Fibroblast of skin of left biceps (primary cell): ENCODE measurements at places on chromosomes 12 and 14.

DNA sequence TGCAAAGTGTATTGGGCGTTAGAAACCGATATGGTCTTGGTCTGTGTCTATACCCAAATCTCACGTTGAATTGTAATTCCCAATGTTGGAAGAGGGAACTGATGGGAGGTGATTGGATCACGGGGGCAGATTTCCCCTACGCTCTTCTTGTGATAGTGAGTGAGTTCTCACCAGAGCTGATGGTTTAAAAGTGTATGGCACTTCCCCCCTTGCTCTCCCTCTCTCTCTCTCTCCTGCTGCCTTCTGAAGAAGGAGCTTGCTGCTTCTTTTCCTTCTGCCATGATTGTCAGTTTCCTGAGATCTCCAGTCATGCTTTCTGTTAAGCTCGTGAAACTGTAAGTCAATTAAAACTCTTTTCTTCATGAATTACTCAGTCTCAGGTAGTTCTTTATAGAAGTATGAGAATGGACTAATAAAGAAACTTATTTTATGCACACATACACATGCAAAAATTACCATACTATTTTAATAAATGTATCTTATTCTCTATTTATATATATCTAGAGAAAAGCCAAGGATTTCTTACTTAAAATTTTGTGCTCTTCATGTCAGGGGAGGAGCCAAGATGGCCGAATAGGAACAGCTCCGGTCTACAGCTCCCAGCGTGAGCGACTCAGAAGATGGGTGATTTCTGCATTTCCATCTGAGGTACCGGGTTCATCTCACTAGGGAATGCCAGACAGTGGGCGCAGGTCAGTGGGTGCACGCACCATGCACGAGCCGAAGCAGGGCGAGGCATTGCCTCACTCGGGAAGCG is 1891.0 kb upstream of the FLRT2 start:
- DNase-seq = no peak

GRCh38 chr12:76020731-76021672 is 10.6 kb downstream of the PHLDA1 start:
- DNase-seq = peak; percentile 83

GRCh38 chr12:106170285-106170684 is 31.5 kb upstream of the NUAK1 start:
- DNase-seq = peak; percentile 56

GRCh38 chr12:128266086-128266485 is 884 bp upstream of the TMEM132C start:
- DNase-seq = no peak

DNA sequence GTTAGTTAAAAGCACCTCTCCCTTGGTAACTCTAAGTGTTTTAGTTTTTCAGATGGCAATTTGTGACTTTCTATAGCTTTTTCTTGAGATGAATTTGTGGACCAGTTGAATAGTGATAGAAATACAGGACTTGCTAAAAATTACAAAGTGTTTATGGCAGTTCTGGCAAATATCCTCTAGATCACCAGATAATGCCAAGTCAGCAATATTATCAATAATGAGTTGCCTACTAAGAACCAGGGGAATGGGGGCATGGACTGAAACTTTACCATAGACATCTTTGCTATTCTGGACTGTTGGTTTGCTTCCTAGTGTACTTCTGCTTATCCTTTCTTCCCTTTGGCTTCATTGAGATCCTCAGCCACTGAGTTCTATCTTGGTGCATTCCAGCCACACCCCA is 584.2 kb downstream of the DIO2 start:
- no peak for DNase-seq

DNA sequence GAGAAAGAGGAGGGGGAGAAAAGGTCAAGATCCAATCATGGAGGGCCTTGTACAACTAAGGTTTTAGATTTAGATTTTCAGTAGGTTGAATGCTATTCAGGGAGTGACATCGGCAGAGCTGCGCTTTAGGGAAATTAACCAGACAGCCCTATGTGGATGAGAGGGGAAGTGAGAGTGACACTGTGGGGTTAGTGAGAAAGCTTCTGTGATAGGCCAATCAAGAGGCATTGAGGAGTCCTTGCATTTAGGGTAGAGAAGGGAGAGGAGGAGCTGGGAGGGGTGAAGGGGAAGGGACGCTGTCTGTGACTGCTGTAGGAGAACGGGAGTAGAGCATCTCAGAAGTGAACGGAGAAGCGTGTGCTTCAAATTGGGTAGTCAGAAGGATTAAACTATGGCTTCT is 3.4 kb downstream of the HSD17B6 start:
- no peak for DNase-seq

DNA sequence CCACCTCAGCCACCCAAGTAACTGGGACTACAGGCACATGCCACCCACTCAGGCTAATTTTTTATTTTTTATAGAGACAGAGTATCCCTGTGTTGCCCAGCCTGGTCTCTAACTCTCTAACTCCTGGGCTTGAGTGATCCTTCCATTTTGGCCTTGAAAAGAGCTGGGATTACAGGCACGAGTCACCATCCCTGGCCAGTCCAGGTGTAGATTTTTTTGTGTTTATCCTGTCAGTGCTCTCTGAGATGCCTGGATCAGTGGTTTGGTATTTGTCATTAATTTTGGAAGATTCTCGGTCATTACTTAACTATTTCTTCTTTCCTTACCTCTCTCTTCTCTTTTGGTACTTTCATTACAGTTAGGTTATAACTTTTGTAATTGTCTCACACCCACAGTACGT is 5.3 kb upstream of the HIF1A start:
- DNase-seq = no peak

GRCh38 chr14:68670359-68670715 is 122.5 kb downstream of the ZFP36L1 start:
- no peak for DNase-seq

GRCh38 chr14:75059642-75060041 is 4.2 kb downstream of the ACYP1 start:
- no peak for DNase-seq

DNA sequence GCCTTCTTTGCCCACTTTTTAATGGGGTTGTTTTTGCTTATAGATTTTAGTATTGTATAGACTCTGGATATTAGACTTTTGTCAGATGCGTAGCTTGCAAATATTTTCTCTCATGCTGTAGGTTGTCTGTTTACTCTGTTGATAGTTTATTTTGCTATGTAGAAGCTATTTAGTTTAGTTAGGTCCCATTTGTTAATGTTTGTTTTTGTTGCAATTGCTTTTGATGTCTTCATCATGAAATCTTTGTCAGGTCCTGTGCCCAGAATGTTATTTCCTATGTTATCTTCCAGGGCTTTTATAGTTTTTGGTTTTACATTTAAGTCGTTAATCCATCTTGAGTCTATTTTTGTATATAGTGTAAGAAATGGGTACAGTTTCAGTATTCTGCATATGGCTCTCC is 30.0 kb upstream of the LYZ start:
- no peak for DNase-seq

DNA sequence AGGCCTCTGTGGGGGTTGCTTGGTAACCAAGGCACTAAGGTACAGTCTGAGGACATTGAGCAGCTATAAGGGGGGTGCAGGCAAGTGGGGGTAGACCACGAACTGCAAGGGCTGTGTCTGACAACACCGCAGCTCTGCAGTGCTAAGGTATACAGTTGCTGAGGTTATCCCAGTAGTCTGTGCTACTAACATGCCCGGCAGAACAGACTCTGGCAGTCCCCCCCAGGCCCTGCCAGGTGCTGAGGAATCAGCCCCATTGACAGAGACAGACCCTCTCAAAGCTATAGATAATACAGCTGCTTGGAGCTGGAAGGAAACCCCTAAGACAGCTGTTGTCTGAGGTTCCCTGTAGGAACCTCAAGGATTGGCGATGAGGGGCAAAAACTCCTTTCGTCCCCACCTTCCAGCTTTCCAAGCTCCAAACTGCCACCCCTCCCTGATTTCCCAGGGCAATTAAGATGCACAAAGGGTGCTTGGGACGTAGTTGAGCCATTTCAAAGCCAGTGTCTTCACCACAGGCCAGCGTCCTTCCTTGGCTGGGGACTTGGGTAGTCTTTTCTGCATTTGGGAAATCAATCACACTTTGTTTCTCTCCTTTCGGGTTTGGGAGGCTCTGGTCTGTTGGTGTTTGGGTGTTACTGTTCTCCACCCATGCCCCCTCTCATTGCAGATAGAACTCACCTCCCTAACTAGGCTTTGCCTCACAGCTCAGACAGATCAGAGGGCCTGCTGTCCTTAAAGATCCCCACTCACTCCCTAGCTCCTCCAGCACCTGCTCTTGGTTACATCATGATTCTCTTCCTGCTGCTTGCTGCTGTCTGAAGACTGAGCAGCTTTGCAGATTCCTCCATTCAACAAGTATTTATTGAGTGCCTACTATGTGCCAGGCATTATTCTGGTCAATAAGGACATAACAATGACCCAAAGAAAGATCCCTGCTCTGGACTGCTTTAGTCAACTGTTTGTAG is 2.0 kb upstream of the MYH7 start:
- no peak for DNase-seq

DNA sequence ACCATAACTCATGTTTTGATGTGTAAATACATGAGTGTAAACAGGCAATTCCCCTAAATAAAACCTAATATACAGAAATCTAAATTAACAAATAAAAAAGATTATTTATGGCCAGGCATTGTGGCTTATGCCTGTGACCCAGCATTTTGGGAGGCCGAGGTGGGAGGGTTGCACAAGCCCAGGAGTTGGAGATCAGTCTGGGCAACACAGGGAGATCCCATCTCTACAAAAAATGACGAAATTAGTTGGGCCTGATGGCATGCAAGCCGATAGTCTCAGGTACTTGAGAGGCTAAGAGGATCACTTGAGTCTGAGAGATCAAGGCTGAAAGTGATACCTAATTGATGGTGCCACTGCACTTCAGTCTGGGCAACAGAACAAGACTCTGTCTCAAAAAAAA is 48.7 kb downstream of the BCAT1 start:
- no peak for DNase-seq

DNA sequence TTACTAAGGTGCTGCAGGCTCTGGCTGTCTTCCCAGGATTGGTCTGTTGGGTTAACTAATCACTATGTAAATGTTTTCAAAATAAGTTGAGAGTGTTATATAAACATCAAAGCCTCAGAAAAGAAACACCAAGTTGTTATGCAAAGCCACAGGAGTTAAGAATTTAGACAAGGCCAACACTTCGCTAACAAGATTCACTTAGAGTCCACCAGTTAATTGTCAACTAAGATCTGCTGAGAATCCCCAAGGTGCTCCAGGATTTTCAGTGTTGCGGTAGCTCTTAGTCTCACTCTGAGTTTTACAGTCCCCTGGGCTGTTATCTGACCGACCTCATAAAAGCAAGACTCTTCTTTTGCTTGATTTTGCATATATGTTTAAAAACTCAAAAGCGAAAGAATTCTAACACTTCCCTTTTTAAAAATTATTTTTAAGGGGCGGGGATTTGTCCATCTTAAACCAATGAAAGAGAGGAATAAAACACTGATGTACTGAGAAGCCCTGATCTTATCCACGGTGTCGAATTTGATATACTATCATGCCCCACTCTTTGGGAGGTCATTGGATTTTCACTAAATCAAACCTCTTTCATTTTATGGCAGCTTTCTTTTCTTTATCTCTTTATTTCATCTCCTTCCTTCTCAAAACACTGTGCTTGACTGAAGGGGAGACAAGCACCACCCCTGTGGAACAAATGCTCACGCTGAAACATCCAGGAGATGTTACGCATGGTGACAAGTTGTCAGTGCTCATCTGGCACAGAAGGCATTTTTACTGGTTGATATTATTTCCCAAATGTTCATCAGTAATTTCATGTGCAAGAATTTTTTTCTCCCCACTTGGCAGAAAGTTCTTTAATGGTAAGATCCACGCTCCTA is 7.0 kb downstream of the NIN start:
- DNase-seq = no peak
